ENCODE measurements at places on chromosomes 7 and 10.

DNA sequence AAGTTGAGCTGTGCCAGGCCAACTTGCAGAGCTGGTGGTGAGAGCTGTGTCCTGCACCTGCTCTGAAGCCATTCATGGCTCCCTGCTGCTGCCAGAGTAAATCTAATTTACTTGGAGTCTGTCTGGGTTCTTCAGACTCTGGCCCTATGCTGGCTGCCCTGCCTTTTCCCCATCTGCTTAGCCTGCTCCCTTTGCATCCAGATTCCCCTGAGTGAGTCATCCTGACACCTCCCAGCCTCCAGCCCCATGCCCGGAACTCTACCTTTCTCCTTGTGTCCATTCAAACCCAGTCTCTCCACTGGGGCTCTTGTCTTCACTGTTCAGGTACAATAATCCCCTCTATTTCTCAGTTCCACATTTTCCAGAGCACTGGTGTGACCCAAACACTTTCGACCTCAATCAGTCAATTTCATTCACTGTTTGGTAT, 434.4 kb upstream of the ZMIZ1 start:
- no peak for DNase-seq

DNA sequence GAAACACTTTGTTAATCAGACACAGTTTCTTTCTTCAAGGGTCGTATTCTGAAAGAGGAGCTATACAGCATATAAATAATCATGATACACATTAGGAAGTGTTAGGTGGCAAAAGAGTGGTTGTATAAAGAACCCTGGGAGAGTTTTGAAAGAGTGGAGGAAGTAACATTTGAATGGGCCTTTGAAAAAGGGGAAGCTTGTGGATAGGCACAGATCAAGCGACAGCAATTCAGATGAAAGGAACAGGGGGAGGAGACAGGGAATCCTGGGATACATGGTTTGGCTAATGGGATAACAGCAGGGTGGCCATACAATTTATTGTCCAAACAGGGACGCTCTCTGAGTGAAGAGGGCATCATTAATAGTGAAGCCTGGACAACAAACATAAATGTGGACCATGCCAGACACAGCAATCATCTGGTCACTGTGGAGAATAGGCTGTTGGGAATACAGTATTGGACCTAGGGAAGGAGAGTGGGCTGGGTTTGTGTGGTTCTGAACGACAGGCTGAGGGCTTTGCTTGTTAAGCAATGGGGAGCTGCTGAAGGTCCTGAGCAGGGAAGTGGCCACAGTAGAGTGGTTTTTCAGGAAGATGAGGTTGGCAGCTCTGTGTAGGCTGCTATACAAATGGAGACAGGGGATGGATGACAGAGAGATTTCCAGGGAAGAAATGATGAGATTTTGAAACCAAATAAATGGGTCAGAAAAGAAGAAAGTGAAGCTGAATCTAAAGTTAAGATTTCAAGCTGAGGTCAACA, 75.9 kb downstream of the ICA1 start:
- no peak for DNase-seq

GRCh38 chr10:63008491-63008890, 124.6 kb upstream of the NRBF2 start:
- no peak for DNase-seq

DNA sequence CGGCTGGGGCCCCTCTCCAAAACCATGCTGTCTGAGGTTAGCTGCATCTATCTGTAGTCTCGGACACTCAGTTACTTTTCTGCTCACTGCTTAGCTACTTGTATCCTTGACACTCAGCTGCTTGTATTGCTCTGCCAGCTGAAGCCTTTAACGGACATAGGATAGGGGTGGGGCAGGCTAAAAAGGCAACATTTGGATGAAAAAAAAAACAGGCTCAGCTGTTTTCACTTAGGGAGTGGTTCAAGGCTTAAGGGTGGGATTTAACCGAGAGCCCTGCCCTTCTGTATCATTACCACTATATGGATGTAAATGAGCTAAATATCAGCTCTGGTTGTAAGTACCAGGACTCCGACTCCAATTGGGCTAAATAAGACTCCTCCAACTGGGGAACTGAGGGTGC, 28.6 kb downstream of the LSMEM1 start:
- no peak for DNase-seq

- DNase-seq = no peak
These were observed 42.8 kb upstream of the RABGEF1 start for GRCh38 chr7:66697449-66698438.

GRCh38 chr10:76644476-76644875, 993.1 kb downstream of the KCNMA1 start:
- no peak for DNase-seq

DNA sequence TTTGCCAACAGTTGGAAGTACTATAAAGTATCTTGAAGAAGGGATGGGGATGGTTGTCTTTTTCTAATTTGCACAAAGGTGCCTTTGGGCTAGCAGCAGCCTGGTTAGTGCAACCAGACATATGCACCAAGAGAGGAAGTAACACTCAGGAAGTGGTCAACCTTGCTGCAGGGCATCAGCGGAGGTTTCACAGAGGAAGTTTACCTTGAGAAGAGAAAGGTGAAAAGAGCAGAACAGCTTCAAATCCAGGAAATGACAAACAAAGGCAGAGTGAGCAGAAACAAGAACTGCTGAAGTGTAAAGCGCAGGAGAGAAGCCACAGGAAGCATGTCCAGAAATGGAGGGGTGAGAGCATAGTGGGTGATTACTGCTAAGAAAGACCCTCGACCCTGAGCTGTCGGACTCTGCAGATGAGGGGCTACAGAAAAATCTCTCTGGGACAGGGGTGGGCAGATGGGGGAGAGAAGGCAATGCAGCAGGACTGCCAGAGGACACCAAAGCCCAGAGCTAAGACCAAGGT, 66.9 kb downstream of the STK17A start:
- peak; percentile 89 for DNase-seq

DNA sequence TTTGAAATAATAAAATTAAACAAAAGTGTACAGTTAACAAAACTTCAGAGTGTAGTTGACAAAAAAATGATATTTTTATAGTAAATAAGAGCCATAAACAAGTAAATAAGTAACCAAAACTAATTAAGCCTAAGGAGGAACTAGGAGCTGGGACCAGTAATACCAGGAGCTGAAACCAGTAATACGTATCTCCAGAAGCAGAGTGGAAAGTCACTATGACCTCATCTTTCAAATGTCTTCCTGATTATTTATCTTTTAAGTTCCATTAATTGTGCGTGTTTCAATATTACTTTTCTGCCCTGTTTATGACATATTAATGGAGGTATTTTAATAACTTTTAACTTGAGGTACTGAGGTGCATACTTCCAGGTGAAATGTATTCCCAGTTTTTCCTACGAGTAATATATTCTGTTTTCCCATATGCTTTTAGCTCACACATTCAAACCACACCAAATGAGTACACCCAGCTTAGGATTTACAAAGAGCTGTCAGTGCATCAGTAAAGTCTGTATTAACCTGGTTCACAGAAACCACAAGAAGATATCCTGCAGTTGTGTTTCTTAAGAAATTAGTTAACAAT, 283.7 kb upstream of the HGF start:
- DNase-seq = no peak

- DNase-seq = no peak
These were observed 107.5 kb downstream of the GRB10 start for GRCh38 chr7:50674896-50675835.

- no peak for DNase-seq
These were observed 798 bp upstream of the AUTS2 start for GRCh38 chr7:69597278-69598076.

DNA sequence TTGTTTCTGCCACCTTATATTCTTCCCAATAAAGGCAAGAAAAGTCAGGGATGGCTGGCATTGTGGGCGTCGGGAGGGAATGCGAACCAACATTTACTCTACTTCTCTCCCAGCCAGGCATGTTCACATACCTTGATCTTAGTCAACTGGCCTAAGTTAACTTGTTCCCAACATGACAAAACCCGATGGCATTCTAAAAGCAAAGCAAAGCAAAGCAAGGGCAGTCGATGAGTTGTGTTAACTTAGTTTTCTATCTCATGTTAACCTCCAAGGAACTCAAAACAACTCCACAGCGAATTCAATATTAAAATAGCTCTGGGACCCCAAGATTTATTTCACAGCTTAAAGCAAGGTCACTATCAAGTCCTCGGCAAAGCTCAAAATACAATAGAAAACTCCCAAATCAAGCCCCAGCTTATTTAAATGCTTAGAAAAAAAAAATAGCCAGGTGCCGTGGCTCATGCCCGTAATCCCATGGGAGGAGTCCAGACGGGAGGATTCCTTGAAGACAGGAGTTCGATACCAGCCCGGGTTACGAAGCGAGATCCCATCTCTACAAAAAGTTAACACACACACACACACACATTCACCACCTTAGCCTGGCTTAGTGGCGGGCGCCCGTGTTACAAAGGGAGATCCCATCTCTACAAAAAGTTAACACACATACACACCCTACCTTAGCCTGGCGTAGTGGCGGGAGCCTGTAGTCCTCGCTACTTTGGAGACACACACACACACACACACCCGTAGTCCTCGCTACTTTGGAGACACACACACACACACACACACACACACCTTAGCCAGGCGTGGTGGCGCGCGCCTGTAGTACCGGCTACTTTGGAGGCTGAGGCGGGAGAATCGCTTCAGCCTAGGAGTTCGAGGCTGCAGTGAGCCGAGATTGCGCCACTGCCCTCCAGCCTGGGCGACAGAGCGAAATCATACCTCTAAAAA, 901 bp upstream of the CCNY start:
- peak; percentile 50 for DNase-seq

DNA sequence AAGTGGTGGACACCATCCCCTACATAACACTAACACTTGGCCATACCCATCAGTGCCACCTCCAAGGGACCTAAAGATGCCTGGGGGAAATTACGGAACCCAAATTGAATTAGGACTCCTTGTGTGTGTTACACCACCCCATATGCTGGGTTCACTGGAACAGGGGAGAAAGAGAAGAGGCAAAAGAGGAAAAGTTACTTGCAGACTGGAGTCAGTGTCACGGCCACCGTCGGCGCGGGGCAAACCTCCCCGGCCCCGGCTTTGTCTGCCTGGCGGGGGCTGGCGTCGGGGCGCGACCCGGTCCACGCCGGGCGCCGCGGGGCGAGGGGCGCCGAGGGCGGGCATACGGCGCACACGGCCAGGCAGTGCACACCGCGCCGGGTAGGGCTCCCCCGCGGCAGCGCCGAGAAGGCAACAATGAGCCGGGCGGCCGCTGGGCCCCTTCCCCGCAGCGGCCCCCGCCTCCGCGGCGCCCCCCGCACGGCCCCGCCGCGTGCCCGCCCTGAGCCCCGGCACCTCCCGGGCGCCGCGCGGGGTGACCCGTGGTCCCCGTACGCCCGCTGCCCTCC, 171.1 kb downstream of the FAM107B start:
- peak; percentile 39 for DNase-seq

Data from CD4-positive, alpha-beta T cell treated with Interleukin-21 for 1 hour (primary cell).